ENCODE measurements at places on chromosomes 4 and X.

DNA sequence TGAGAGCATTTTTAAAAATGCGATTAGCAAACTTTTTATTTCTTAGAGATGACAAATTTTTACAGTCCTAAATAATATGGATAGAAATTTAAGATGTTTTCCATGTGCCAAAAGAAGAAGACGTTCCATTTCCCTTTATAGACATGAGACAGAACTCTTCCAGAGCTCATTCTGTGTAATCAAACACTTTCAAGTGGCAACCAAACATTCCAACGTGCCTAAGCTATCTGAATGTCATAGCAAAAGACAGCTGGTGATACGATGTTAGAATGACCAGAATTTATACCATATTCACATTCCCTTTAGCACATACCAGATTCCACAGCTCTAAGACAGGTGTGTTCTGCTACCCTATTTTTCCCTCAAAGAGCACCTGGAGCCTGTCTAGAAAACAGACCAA lies 133.2 kb downstream of the ENOX2 start:
- no peak for DNase-seq

- no peak for DNase-seq
These were observed 90.3 kb downstream of the ARX start for GRCh38 chrX:24925430-24925829.

GRCh38 chr4:80142394-80143306 lies 54.7 kb upstream of the PRDM8 start:
- DNase-seq: no peak

GRCh38 chr4:21347142-21347541 lies 601.4 kb downstream of the KCNIP4 start:
- DNase-seq: no peak

- DNase-seq: peak; percentile 78
These were observed 7.6 kb upstream of the HSD17B10 start for GRCh38 chrX:53441531-53442321.

DNA sequence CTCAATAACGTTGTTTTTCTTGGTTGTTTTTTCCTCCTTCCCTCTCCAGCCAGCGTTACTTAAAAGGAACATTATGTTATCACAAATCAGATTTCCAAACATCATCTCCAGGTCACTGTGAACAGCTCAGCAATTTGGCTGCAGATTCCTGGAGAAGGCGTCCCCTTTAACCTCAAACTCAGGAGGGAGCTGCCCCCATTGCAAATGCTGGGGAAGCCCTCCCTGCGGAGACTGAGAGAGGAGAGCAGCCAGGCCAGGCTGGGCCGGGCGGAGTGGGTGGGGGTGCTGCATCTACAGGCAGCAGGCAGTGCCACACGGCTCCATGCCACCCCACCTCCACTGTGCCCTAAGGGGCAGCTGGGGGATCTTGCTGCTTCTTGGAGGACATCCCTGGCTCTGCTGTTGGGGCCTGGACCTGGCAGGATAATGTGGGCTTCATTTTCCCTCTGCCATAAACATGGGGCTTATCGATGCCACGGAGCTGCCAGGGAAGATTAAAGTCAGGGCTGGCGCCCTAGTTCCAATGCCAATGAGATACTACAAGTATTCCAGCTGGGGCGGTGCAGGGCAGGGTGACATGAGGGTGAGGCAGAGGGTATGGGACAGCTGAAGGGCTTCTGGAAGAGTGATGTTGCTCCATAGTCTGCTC lies 148.8 kb downstream of the PJA1 start:
- DNase-seq: no peak

DNA sequence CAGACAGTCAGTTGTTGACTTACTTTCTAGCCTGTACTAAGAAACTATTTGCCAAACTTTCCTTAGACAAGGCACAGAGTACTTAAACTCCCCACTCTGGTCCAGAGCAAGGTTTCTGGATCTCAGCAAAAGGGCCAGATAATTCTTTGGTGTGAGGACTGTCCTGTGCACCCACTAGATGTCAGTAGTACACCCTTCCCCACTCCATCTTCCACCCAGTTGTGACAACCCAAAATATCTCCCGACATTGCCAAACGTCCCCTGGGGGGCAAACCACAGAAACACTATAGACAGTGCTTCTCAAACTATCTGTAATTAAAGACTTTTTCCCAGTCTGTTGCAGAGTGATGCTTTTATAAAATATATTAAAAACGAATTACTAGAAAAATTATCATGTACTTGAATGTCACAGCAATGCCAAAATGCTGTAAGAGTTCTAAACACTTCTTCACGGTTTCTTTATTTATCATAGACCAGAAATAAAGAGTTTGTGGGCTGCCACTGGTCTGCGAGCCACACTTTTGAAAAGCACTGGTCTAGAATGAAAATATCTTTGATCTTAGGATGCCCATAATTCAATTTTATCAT lies 203.5 kb downstream of the PRDM5 start:
- peak; percentile 9 for DNase-seq

- no peak for DNase-seq
These were observed 15.7 kb downstream of the ADGRA3 start for GRCh38 chr4:22500128-22500611.

DNA sequence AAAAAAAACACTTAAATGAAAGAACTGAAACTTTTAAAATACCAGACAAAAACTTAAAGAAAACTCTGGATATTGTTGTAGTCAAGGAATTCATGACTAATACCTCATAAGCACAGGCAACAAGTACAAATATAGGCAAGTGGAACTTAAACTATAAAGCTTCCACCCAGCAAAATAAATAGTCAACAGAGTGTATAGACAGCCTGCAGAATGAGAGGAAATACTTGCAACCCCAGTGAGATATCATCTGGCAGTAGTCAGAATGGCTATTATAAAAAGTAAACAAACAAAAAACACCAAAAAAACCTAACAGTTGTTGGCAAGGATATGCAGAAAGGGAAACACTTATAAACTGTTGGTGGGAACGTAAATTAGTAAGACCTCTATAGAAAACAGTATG lies 9.6 kb upstream of the RPS6KA6 start:
- DNase-seq: no peak

GRCh38 chrX:10169175-10169574 lies 12.4 kb downstream of the CLCN4 start:
- no peak for DNase-seq

Data from NT2/D1 (cell line).